Amniotic epithelial cell (primary cell): ENCODE measurements at places on chromosomes 2 and 18.

DNA sequence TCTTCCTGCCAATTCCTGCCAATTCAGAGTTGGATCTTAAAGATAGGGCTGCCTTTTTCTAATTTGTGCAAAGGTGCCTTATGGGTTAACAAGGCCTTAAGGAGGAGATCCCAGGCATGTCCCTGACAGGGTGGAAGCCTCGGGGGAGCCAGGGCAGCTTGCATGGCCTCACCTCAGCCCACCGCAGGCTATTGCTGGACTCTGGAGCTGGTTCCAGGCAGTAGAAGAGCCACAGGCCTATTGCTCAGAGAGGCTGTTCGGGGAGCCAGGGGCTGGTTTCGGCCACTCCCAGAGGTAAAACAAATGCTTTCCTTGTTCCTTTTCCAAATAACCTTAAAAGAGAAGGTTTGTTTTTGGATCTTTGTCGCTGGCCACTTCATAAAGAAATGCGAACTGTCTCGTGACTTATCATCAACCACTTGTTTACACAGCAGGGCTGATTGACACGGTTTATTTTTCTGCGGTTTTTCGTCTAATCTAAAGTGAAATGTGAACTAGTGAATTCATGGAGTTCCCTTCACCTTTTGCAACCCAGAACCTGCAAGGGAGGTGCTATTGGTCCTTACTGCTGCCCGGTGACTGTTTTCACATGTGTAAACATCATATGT, 108.6 kb downstream of the APOB start:
- DNase-seq = no peak

DNA sequence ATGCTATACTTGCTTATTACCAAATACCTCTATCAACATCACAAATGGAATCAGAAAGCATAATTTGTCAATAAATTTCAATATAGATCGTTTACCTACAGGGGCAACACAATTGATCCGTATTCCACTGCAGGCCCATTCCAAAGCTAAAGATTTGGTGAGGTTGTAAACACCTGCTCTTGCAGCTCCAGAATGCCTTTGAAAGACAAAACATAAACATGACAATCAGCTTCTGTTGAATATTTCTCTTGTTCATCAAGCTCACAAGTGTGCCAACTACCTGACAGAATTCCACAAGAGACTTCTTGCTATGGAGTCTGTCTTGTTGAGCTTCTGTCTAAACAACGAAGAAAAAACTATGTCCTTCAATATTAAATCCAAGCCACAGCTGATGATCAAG, 30.3 kb downstream of the PECR start:
- no peak for DNase-seq

DNA sequence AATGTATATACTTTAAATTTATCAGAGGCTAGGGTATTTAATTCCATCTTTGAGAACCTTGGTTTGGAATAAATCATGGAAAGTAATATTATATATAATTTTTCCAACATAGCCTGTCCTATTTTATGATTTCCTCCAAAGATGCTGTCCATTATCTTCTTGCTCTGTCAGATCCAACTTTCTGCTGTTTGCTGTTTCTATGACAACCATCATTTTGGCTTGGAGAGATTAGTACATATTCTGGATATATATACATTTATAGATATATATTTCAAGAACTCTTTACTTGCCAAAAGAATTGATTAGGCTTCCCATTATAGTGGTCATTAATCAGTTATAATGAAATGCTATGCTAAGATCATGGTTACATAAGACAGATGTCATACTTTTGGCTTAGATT, 31.3 kb downstream of the CSRNP3 start:
- DNase-seq = no peak

DNA sequence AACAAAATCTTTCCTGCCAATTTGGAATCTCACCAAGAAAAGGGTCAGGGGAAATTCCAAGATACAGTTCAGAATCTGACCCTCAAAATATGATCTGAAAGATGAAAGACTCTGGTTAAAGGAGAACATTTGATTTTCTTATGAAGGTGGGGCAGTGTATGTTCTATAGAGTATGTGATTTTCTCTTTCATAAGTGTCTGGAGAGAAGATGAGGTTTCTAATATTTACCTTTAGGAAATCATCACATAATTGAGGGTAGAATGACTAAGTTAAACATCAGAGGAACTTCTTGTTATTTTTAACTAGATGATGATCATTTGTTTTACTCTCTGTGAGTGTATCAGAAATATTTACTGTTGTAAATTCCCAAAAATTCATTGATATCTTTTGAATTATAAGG, 27.8 kb upstream of the MBOAT2 start:
- no peak for DNase-seq

- DNase-seq = no peak
Observed at GRCh38 chr18:35777039-35777438, 195.4 kb upstream of the RMP24 start.

- DNase-seq = no peak
Observed at GRCh38 chr18:46448347-46448746, 208.7 kb downstream of the LOXHD1 start.

GRCh38 chr2:203654826-203655225, 51.6 kb upstream of the CD28 start:
- no peak for DNase-seq

DNA sequence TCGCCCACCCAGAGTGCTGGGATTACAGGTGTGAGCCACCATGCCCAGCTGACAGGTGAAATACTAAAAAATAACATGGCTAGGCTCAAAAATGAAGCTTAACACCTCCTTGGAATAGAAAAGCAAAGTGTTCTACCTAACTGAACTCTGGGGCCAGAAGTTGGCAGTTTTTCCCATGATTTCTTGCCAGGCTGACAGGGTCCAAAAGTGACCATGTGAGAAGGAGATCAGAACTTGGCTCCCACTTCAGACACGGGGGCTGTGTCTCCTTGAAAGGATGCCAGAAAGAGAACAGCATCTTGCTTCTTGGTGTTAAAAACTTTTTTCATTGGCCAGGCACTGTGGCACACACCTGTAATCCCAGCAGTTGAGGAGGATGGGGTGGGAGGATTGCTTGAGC, 47.0 kb downstream of the BMPR2 start:
- no peak for DNase-seq

DNA sequence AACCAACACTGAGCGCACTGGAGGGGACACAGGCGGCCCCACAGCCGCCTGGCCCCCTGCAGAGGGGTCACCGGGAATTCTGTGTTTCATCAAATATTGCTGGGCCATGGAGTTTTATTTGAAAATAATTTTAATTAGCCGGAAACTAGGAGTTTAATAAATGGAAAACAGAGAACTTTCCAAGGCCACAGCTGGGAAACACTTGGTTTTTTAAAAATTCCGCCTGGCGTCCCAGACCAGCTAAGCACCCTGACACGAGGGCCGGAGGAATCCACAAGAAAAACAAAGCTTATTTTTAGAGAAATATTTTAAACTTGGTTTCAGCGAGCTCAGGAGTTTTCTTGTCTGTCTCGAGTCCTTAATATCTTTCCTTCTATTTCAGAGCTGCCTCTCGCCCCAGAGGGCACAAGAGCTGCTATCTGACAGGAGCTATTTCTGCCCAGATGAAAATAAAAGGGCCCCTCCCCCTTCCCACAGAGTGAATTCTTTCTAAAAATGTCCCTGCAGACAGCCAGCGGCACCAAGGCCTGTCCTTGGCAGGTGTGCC, 8.2 kb downstream of the ZFP36L2 start:
- no peak for DNase-seq

DNA sequence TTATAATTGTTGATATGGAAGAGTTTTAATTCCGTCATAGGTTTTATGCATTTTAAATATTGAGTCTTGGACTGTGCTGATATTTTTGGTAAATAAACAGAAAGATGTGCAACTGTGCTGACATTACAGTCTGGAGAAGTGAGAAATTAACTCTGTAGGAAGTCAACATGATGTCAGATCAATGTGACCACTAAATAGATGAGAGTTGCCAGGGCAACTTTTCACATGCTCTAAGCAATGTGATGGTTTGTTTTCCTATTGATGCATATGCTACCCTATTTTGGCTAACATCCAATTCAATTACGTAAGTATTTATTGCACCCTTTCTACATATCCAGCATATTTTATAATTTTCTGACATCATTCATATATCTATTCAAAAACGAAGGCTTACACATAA, 1109.3 kb downstream of the TSN start:
- DNase-seq = no peak

DNA sequence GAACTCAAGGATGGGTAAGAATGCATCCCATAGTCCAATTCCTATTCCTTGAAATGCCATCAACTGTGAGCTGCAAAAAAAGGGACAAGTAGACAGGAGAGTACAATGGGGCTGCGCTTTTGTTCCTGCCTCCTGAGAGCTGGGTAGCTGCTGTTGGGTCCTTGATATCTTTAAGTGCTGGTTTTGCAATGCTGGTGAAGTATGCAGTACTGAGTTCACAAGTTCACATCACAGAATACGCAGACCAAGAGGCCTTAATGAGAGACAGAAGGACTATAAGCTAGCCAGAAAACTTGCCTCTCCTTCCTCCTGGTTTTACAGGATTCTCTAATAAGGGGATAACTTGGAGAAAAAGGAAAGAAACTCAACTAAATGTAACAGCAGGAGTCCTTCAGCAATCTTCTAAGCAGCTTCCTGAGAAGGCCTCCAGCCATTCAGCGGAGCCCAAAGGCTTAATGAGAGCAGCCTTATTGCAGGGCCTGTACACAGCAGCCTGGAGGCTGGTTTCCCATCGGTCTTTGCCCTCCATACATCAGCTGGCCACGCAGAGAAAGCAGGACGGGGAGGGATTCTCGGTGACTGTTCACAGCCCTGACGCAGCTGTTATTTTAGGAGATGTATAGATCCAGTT, 293.1 kb downstream of the CDCA7 start:
- DNase-seq = peak; percentile 81

DNA sequence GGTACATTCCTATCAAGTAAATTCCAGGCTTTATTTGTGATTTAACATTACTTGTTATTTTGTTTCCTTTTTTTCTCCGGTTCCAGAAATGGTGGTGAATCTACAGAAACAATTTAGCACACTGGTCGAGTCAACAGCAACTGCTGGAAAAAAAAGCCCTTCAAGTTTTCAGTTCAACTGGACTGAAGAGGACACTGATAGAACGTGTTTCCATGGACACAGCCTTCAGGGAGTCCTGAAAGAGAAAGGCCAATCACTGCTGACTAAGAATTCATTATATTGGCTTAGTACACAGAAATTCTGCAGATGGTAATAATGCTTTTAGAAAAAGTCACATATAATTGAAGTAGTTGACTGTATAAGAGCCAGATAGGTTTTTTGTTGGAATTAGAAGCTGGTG, 32.0 kb upstream of the GRHL1 start:
- no peak for DNase-seq

DNA sequence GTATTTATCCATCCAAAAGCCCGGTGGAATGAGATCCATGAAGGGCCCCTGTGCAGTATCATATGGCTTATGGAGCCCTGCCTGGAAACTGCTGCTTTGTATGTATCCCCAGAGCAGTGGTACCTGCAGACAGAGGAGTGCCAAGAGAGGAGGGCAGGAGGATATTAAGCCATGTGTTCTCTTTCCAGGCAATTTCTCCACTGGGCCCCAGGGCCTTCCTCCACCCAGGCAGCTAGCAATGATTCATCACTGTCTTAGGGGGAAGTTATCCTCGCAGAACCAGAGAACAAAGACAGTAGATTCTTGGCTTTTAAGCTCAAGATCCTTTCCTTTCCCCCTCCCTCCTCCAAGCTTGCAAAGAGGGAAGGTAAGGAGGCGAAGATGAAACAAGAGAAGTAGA, 98.1 kb downstream of the LRRC30 start:
- no peak for DNase-seq

DNA sequence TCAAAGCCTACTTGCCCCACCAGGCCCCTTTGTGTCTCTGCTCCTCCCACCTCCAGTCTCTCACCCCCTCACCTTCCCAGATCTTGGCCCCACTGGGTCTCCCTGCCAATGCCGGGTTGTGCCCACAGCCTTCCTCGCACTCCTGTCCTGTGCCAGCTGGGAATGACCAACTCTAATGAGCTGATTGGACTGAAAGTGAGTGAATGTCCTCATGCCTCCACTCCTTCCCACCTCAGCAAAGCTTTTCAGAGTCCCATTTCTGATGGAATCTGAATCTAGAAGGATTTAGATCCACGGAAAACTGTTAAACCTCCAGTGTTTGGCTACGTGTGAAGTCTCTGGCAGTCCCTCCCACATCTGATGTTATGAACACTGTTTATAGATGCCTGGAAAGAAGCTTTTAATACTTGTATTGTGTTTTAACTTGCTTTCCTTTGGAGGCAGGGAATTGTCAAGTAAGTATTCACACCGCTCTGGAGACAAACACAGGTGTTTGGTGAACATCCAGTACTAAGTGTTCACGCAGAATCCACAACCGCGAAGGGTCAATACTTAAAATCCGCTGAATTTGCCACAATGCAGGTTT, 103.9 kb downstream of the RTN4 start:
- no peak for DNase-seq

DNA sequence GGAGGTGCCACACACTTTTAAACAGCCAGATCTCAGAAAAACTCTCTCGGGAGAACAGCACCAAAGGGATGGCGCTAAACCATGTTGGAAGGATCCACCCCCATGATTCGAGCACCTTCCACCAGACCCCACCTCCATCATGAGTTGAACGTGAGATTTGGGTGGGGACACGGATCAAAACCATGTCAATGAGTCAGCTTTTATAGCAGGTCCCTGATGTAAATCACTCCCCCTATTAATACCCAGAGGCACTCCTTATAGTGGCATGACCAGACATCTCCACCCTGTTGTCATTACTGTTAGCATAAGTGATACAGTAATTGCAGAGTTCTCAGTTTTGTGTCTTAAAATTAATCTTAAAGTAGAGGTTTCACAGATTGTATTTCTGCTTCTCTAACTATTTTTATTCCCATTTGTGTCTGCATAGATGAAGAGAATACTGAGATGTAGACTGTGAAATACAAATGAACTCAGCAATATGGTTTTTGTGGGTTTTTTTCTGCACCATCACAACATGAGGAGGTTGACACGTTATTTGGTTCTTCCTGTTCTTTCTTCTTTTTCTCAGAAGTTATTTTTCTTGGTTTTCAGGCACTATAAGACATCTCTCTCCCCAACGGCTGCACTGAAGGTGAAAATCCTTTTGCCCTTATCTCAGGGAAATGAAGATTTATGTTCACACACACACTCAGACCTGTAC, 218.2 kb downstream of the ARL4C start:
- no peak for DNase-seq

DNA sequence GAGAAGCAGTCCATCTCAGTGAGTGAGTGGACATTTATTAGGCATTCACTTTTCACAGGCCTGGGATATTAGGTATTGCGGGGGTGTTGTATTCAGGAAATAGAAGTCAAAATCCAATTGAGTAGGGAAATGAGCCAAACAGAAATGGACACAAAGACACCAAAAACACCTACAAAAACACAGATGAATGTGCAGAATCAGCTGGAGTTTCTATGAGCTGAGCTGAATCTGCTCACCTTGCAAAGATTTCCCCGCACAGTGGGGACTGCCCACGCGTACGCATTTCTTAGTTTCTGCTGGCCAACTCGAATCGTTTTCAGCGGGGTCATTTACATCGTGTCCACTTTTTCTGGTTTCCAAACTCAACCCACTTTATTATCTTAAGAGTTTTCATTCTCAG, 160.0 kb downstream of the BCL2 start:
- no peak for DNase-seq
